Right kidney (tissue), 9 donors: ENCODE measurements at places on chromosomes 7 and 10.

DNA sequence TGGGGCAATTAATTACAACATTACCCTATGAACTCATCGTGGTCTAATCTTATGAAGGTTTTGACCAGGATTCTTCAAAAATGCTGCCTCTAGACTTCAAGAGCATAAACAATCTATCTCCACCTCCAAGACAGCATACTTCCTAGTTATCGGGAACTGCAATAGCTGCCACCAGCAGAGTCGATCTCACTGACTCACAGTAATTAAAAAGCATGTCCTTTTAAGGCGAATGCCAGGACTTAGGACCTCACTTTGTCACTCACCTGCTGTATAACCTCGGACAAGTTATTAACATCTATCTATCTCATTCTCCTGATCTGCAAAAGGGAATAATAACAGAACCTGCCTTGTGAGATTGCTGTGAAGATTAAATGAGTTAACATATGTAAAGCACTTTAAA, 666.0 kb upstream of the COBL start:
- no peak for DNase-seq

GRCh38 chr10:100748231-100749058, 3.1 kb downstream of the PAX2 start:
- DNase-seq = peak; percentile 58

- no peak for DNase-seq
These were observed 203.6 kb downstream of the ZNF365 start for GRCh38 chr10:62577666-62578291.

DNA sequence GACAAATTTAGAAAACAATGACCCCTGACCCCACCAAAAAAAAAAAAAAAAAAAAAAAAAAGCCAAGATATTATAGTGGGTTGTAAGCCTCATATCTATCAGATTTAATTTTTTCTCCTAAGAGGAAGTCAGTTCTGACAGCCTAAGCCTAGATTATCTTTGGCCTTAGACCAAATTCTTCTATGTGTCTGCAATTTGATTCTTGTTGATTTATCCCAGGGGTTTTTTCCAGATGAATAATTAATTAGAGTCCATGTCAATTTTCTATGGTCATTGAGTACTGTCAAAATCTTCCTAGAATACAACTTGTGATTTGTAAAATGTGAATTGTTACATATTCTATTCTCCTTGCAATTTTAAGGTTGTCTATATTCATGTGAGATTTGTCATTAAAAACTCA, 151.6 kb upstream of the CACNA2D1 start:
- no peak for DNase-seq

DNA sequence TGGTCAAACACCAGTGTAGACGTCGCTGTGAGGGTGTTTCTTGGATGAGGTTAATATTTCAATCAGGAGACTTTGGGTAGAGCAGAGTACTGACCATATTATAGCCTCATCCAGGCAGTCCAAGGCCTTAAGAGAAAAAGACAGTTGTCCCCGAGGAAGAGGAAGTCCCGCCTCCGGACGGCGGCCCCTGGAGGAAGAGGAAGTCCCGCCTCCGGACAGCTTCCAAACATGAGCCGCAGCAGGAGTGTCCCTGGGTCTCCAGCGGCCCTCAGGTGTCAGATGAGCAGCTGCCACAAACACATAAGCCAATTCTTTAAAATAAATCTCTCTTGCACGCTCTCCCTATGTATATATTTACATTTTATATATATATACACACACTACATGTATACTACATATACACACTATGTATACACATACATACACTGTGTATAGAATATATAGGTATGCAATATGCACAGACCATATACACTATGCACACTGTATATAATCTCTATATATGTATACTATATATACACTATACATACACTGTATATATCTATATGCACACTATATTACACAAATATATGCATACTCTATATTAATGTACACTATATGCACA, 37.5 kb downstream of the PWWP2B start:
- no peak for DNase-seq

GRCh38 chr7:132618271-132618955, 42.1 kb upstream of the PLXNA4 start:
- no peak for DNase-seq

- DNase-seq = no peak
These were observed 118.6 kb downstream of the PLCE1 start for GRCh38 chr10:94112321-94112720.

DNA sequence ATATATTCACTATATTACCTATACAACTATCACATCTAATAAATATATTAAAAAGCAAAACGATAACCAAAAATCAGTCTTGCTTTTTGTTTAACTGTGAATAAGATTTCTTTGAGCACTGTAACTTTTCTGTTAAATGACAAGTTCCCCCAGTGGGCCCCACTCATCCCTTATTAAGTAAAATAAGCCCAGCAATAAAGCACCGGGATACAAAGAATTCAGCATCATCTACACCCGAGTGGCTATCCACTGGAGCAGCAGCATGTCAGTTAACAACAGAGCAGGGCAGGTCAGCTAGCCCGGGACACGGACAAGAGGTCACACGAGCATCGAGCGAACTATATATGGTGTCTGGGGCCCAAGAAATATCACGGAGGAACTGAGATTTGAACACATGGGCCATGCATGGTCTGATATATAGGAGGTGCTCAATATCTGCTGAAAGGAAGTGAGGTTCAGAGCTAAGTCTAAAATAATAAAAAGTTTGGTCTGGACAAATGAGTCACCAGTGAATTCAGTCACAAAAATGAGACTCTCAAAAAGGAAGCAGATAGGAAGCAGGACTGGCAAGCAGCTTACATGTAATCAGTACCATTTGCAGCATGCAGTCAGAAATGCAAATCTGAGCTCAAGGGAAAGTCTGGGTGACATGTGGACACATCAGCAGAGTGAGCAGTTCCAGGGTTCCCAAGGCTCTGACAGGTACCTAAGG, 4.1 kb downstream of the ERCC6 start:
- no peak for DNase-seq

DNA sequence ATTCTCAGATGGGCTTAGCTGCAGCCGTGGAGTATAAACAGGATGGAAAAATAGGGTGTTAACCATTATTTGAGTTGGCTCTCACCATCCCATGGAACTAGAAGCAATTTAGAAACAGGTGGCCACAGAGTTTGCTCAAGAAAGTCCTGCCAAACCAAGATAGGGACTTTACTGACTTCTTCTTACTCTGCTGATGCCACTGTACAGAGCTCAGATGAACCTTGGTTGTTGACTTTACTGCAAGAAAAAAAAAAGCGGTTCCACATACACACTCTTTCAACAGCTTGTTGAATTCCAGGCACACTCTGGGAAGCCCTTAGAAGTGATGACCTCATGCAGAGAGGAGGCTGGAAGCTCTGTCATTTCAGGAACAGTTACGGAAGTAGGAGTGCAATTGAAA, 753.4 kb downstream of the NRG3 start:
- no peak for DNase-seq

DNA sequence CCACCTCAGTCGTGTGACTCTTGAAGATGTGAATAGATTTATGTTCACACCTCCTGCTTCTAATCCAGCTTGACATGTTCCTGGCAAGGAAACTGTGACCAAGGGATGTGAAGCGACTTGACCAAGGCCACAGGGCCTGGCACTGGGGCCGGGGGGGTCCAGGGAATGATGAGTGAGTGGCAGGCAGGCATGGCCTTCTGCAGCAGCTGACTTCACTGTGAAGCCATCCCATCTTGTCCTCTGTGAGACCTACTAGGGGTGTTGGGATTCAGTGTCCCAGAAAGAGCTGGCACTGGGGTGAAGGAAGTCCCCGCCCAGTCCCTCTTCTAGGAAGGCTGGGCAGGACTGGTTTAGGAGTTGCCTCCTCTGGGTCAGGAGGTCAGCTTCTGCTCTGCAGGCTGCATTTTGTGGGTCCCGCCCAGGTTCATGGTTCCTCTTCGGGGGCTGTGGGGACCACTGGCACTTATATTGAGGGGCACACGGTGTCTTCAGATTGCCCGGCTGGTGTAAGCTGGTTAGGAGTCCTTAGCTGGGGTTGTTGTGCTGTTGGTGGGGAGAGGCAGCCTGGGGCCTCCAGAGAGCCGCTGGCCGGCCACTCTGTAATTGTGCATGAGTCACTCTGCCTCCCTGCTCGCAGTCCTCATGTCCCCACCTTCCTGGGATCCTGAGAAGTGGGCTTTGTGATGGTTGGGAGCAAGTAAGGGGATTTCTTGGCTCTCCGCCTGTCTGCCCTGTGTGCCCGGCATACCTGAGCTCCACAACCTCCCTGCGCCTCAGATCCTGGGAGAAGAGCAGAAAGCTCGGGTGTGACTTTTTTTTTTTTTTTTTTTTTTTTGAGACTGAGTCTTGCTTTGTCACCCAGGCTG, 11.0 kb downstream of the ZMIZ1 start:
- no peak for DNase-seq

GRCh38 chr10:132255489-132256344, 52.0 kb downstream of the STK32C start:
- DNase-seq = no peak

- DNase-seq = no peak
These were observed 350.2 kb downstream of the GATA3 start for GRCh38 chr10:8404721-8405120.

DNA sequence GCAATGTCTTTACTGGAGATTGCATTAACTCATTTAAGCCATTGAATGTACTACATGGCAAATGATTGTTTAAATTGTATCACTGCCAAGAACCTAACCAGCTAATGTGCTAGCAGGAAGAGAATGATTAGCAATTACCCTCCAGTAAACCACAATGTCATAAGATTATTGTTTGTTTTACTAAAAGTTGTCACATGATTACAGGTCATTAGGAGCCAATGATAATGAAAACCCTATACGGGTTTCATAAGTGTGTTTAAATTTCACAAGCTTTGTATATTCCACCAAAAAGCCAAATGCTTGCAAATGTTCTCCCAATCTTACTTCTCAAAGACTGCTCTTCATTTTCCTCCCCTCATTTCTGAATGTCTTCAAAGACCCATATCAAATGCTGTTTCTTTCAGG, 76.5 kb upstream of the PPP1R3C start:
- DNase-seq = no peak

DNA sequence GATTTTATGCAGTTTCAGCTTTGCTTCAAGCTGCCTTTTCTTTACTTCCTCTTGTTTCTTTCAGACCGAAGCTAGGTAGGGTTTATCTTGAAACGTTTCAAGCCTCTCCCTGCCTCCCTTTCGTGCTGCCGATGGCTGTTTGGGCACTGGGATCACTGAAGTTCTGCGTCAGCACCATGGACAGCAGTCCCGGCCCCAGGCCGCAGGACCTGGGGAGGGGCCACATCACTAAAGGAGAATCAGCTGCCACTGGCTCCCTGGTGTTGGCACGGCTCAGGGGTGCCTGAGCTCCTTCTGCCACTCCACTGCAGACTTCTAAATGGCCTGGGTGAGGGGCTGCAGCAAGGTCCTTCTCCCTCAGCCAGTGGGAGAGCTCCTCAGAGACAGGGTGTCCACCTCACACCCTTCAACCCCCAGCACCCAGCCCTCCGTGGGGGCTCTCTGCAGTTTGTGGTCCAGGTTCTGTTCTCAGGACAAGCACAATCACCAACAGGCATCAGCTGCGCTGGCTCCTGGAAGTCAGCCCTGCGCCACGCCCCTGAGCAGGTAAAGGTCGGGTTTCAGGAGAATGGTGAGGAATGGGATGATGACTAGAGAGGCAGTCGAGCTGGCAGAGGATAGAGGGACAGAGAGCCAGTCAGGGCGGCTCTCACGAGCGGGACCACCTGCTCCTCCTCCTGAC, 387.2 kb downstream of the TCERG1L start:
- peak; percentile 49 for DNase-seq

- no peak for DNase-seq
These were observed 20.4 kb downstream of the BCCIP start for GRCh38 chr10:125843603-125844329.

- no peak for DNase-seq
These were observed 249.1 kb upstream of the PITRM1 start for GRCh38 chr10:3421537-3422257.

DNA sequence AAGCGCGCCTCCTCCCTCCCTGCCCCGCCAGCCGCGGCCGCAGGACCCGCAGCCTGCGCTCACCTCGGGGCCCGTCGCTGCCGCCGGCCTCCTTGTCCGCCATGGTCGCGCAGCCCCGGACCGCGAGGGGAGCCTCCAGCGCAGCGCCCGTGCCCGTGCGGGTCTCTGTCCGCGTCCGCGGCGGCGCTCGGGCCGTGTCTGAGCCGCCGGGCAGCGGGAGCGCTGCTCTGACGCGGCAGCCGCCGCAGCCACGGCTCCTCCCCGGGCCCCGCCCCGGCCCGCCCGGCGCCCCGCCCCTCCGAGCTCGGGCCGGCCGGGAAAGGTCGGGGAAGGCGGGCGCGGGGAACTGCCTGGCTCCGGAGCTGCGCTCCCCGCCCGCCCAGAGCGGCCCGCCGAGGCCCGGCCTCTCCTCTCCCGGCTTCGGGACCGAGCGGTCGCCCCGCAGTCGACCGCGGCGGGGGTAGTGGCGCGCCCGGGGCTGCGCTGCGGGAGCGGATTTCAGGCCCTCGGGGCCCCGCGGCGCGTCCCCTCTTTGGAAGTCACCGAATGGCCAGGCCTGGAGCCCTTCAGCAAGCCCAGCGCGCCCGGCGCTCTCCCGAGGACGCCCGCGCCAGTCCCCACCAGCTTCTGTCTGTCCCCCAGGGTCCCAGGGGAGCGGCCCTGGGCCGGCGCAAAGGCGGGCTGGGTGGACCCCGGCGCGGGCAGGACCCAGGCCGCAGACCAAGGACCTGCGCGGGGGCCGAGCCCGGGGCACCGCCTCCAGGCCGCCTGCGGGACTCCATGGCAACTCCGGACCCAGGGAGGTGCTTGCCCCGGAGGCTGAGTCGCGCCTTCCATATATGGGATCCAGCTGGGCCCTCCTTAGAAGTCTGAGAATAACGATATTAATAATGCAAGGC, at the start of gene HSPA12A:
Gene HSPA12A, minus strand, starts transcription at position 200 of the 899 bp plus-strand sequence. Its CDS starts 97 bp downstream, at position 103.
- peak; percentile 97 for DNase-seq

DNA sequence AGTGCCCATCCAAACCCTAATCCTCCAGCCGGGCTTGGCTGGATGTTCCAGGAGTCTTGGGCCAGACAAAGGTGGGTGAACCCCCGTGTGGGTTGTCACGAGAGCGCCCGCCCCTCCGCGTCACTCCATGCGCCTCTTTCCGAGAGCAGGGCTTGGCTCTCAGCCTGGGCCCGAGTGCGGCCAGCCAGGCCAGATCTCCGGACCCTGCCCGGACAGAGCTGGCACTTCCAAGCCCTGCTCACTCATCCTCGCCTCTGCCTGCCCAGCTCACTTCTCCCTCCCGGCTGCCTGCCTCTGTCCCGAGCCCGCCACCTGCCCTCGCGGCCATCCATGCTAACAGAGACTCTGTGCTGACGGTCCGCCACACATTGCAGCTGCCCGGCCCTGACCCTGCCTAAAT, 34.6 kb downstream of the AGAP3 start:
- no peak for DNase-seq

DNA sequence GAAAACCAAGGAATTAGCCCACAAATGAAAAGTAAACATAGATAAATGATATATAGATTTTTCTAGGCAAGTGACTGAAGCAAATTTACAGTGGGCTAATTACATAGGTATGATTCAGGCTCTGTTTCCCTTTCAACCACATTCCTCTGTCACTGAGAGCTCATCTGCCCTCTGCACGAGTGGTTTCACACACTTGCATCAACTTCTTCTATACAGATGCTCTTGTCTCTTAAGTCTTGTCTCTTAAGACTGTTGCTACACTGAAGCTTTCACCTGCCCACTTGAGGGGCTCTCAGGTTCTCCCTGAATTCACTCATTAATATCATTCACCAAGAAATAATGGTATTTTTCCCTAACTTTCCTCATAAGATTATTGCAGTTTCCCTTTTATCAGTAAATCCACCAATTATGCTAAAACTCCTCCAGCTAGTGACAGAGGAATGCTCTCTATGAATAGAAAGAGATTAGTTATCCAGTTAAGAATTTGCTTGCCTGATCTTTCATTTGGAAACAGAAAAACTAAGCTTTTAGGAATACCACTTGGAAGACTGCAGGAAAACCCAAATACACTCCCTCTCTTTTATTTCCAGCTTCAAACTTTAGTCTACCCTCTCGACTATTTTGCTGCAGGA, 95.7 kb downstream of the ELAPOR2 start:
- DNase-seq = no peak
